ENCODE measurements at places on chromosomes 3 and 15.

GRCh38 chr3:130935761-130936492 is 42.0 kb downstream of the ATP2C1 start:
- no peak for DNase-seq

DNA sequence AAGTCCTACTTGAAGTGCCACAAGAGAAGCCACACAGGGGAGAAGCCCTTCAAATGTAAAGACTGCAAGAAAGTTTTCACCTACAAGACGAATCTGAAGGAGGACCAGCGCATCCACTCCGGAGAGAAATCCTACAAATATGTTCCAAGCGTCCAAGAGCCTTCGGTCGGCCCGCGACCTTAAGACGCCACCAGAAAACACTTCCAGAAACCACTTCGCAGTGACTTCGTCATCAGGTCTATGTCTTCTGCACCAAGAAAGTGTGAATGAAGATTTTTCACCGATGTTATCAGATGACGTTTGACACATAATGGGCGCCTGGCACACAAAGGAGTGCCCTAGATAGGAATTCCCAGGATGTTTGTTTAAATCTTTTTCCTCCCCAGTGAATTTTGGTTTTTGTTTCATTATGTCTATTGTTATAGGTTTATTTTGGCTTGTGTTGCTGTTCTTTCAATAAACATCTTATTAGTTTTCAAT is 24.1 kb upstream of the ARPIN start:
- no peak for DNase-seq

DNA sequence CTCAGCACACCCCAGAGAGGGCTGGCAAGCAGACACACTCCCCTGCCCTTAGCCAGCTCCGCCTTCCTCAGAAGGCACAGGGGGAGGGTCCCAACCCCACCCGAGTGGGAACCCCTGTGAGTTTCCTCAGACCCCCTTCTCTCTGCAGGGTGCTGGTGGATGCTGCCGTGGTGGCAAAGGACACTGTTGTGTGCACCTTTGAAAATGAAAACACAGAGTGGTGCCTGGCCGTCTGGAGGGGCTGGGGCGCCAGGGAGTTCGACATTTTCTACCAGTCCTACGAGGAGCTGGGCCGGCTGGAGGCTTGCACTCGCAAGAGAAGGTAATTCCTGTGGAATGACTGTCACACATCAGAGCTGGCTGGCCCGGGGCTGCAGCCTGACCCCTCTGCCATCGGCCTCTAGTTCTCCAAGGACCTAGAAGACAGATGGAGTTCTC is 149.4 kb downstream of the LRRK1 start:
- no peak for DNase-seq

GRCh38 chr3:30513374-30514152 is 92.8 kb upstream of the TGFBR2 start:
- no peak for DNase-seq
